ENCODE measurements at places on chromosomes 2 and 18.

- no peak for DNase-seq
These were observed 273.7 kb upstream of the PKDCC start for GRCh38 chr2:41774011-41774605.

GRCh38 chr2:168851674-168852320 lies 38.4 kb downstream of the SPC25 start:
- no peak for DNase-seq

GRCh38 chr2:175002547-175003274 lies 2.5 kb downstream of the CHN1 start:
- peak; percentile 95 for DNase-seq

GRCh38 chr2:74982577-74982976 lies 24.1 kb downstream of the POLE4 start:
- no peak for DNase-seq

DNA sequence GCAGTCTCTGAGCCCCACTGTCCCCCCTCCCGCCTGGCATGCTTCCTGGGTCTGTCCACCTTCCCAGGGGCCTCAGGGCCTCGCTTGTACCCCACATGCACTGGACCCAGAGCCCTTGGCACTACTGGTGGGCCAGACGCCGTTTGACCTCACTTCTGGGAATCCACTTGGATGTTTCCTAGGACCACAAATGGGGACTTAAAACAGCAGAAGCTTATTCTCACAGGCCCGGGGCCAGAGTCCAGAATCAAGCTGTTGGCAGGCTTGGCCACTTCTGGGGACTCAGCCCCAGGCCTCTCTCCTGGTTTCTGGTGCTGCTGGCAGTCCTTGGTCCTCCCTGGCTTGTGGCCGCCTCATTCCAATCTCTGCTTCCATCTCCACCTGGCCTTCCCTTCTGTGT lies 19.6 kb downstream of the ANO7 start:
- no peak for DNase-seq

All from NCI-H510A treated with DMSO at 0.1 percent for 48 hours (cell line).